Erythroblast (primary cell): ENCODE measurements at places on chromosomes 6 and 20.
A peak's percentile ranks its signal among the peaks of the same experiment; 100 is the strongest.

- DNase-seq, result no peak
These were observed at the start of gene HNF4A for GRCh38 chr20:44355498-44356352. Gene HNF4A (plus strand): TSS chr20:44355699. CDS start chr20:44355805, 106 bp downstream.

- no peak for DNase-seq
These were observed 46.7 kb downstream of the SLC24A3 start for GRCh38 chr20:19259141-19259591.

DNA sequence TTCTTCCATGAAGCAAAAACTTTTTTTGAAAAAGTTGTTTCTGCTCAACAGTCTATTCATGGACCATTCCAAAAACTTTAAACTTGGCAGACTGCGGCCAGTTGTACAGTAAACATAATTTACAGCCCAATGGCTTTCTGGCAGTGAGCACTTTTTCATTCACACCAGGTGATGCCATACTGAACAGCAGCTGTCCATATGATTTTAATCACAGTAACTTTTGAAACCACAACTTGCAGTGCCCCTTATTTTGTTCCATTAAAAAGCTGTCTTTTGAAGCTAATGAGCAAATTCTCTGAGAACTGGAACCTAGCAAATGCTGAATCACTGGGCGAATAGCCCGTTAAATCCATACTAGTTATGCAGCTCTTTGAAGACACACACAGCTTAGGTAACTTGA is 576.6 kb downstream of the PTPRT start:
- DNase-seq, result no peak

GRCh38 chr20:47805951-47806350 is 20.7 kb upstream of the SULF2 start:
- no peak for DNase-seq

DNA sequence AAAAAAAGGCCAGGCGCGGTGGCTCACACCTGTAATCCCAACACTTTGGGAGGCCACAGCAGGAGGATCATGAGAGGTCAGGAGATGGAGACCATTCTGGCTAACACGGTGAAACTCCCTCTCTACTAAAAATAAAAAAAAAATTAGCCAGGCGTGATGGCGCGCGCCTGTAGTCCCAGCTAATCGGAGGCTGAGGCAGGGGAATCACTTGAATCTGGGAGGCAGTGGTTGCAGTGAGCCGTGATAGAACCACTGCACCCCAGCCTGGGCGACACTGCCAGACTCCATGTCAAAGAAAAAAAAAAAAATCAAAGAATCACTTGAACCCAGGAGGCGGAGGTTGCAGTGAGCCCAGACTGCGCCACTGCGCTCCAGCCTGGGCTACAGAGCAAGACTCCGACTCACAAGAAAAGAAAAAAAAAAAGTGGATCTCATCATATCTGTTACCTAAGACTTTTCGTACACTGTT is 4.2 kb downstream of the RBM39 start:
- DNase-seq, result no peak

DNA sequence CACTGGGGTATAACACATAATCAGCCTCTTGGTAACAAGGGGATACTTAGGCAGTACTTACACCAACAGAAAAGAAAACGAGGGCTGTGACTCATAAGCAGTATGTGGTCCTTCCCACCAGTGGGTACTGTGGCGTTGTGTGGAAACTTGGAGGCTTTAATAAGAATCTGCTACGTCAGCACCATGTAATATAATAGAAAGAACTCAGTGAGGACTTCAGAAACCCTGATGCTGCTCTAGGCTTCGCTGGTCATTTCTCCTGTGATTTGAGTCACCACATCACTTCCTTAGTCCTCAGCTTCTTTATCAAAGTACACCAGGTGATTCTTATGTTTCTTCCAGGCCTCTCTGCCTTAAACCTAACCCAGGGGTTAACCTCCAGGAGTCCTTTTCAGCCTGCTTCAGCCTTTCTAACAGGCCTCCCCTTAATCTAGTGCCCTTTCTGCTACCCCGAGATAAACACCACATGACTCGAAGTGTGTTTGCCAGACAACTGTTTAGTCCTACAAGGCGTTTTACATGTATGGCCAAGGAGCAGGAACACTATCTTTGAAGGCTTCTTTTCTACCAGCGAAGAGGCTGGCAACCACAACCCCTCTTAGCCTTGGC is 68.5 kb downstream of the FYN start:
- peak; percentile 97 for DNase-seq

- no peak for DNase-seq
These were observed 8.3 kb upstream of the ZNF318 start for GRCh38 chr6:43377710-43378229.

DNA sequence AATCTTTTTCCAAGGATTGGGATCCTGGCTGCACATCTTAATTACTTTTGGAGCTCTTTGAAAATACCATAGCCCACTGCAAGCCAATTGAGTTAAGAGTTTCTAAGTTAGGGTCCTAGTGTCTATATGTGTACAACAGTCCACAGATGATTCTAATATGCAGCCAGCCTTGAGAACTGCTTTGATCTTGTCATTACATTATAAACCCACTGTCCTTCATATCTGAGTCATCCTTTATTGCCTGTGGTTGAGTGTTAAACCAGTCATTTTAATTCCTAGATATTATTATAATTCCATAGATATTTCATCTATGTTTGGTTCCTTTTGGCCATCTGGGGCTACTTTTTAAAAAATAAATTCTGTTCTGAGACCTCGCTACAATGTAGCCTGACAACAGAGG is 24.1 kb downstream of the MCM8 start:
- no peak for DNase-seq

DNA sequence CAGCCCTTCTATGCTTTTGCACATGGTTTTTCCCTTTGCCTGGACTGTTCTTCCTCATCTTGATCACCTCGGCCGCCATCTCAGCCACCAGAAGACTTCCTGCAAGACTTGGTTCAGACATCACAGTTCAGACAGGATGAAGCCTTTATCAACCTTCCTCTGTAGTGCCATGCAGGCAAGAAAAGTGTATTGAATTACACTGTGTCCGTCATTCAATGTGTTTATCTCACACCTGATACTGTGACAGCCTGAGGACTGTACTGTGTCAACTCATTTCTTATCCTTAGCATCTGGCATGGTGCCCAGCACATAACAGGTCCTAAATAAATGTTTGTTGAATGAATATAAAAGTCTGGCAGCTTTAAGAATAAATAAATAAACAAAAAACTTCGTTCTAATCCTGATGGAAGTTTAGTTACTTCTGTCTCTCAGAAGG is 133.3 kb upstream of the MAN1A1 start:
- peak; percentile 79 for DNase-seq

GRCh38 chr6:45012687-45013086 is 315.4 kb upstream of the RUNX2 start:
- DNase-seq, result no peak

DNA sequence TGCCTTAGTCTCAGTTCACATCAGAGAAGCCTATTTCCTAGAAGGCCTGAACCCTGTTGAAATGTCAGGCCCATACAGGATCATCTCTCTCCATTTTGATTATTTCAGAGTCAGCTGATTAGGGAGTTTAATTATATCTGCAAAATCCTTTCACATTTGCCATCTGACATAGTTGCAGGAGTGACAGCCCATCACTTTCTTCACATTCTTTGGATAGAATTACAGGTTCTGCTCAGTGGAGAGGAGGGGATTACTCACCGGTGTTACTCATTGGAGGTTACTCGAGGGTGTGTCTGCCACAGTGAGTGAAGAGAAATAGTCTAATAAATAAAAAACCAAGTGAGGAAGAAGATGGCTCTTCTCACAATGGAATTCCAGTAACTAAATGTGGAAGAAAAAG is 216.8 kb downstream of the TMEM242 start:
- DNase-seq, result peak; percentile 68

DNA sequence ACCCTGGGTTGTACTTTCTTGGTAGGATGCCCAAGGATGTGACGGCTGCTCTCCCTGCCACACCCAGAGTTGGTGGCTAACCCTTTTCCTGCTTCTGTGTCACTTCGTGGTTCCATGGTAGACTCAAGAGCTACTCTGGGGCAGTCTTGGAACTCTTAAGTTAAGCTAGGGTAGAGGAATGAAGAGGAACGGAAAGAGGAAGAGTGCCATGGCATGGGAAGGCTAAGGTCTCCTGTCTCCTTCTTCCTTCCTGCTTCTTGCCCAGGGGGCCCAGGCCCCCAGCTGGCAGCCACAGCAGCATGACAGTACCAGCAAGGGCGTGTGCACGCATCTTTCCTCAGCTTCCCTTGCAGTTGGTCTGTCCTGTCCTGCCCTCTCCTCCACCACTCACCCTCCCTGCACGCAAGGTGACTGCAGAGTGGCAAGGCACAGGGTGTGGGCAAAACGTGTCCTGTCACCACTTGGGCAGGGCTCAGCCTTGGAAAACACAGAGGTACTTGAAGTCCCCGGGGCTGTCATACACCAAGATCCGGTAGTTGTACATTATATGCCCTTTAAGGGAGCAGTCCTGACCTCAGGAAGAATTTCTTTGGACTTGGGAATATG is 39.8 kb upstream of the TGM3 start:
- DNase-seq, result no peak

DNA sequence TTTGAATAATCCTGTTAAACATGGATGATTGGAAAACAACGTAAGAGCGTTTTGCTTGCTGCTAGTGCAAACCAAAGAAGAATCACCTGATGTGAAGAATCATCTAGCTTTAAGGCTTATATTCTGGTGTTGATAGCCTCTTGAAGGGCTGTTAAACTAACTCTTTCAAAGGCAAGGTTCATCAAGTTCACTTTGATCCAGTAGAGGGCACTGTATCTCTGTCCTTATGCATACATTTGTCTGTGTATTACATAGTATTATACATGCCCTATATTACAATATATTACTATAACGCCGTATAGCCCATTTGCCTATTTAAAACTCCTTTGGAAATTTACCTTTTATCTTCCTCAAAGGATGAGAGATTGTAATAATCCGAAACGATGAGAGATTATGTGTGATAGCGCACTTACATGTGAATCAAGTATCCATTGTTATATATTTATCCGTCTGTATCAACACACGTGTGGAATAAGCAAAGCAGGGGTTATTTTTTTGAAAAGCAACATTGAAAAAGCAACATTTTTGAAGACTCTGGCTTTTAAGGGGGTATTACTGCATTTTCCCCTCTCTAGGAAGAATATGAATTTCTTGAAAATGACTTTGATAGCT is 50.8 kb upstream of the NRN1 start:
- peak; percentile 56 for DNase-seq

- no peak for DNase-seq
These were observed 38.0 kb downstream of the PHIP start for GRCh38 chr6:79040083-79040482.

GRCh38 chr6:5506597-5506996 is 245.3 kb downstream of the FARS2 start:
- DNase-seq, result no peak

DNA sequence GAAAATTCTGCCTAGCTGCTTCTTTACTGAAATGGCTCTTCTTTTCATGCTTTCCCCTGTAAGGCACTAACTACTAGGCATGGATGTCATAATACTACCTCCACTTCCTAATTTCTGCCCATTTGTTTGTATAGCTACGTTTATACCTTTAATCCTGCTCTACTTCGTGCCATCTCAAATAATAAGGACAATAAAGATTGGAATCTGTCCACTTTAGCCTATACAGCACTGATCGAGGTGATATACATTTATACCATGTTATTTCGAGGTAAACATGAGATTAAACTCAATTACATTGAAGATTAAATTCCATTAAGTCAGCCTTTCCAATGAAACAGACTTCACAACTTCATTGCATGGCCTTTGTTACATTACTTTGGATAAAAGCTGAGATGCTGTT is 390.6 kb upstream of the MARCKS start:
- no peak for DNase-seq

DNA sequence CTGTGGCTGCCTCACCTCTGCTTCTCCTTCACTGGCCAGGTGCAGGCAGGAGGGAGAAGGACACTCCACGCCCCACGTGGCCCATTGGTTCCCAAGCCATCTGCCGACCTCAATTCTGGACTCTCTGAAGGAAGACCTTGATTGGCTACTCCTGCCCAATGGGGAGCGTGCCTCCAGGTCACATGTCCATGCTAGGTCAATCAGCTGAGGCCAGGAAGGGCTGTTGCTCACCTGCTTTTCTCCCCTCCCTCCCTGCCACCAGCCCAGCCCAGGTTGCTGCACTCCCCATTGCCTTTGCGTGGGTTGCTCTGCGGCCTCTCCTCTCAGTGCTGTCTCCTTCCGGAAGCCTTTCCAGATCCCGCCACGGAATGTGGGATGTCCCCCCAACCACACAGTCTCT is 21.9 kb upstream of the CDH4 start:
- DNase-seq, result no peak

DNA sequence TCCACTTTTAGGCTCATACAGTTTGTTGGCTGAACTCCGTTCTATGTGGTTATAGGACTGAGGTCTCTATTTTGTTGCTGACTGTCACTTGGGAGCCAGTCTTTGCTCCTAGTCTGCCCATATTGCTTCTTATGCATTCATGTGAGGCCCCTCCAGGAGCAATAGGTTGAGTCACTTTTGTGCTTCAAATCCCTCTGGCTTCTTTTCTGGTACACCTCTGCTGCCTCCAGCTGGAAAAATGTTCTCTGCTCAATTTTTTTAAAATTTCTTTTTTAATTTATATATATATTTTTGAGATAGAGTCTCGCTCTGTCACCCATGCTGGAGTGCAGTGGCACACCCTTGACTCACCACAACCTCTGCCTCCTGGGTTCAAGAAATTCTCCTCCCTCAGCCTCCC is 42.7 kb upstream of the NOX3 start:
- no peak for DNase-seq
